ENCODE measurements at places on chromosomes 11 and 22.
A peak's percentile ranks its signal among the peaks of the same experiment; 100 is the strongest.

DNA sequence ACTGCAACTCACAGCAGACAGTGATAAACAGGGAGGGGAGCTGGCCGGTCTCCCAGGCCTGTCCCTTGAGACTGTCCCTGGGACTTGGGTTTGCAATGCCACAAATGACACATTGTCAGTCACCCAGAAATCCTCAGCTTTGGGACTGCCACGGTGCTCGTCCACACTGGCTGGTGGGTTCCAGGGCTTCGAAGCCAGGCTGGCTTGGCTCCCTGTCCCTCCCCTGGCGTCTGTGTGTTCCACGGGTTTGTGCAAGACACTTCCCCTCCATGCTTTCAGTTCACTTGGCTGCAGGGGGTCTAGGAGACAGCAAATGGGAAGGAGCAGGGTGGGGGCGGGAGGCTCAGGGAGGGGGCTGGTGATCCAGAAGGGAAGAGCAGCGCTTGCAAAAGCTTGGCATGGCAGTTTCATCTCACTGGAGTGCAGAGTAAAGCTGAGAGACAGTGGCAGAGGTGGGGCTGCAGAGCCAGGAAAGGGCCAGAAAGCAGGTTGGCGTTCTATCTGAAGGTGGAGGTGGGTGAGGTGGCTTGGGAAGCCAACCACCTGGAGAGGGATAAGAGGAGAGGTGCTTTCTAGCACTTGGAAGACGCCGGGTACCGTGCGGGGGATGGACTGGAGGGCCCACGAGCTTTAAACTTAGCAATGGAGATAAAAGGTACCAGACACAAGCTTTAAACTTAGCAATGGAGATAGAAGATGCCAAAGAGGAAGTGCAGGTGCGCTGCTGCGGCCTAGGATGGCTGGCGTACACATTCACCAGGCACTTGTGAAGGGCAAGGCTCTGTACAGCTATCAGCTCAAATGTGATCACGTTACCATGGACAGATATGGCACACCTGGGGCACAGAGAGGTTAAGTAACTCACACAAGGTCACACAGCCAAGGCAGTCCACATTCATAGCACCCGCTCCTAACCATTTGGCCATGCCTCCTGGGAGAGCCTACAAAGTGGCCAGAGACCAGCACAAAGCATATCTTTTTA is 86.4 kb upstream of the SHISAL1 start:
- no peak for DNase-seq

DNA sequence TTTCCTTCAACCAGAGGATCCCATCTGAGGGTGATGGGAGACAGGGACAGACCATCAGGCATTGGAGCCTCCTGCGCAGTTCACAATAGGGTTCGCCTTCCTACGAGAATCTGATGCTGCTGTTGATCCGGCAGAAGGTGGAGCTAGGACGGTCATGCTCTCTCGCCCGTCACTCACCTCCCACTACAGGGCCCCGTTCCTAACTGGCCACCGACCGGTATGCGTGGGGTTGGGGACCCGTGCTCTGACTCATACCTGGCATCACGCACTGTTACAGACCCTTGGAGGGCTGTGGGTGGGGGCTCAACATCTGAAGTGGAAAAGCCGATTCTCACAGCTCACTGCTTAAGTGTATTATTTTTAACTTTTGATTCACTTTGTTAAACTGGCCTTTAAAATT is 402.3 kb downstream of the BRD1 start:
- DNase-seq = no peak

GRCh38 chr11:19779740-19780139 is 67.1 kb downstream of the NAV2 start:
- no peak for DNase-seq

DNA sequence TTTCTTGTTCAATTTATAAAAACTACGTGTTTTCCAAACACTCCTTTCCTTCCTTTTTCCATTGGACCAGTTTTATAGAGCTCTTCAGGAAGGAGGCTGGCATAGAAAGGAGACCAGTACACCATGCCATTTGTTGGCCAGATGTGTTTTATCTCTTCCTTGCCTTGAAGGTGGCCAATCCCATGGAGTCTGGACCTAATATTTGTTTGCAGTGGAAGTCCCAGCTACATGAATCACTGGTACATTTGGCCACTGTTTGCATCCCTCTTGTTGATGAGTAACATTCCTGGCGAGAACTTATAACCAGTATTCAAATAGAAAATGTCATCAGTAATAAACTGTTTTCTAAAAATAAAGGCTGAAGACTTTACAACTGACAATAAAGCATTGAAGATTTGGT is 110.2 kb downstream of the ANO3 start:
- DNase-seq = no peak

DNA sequence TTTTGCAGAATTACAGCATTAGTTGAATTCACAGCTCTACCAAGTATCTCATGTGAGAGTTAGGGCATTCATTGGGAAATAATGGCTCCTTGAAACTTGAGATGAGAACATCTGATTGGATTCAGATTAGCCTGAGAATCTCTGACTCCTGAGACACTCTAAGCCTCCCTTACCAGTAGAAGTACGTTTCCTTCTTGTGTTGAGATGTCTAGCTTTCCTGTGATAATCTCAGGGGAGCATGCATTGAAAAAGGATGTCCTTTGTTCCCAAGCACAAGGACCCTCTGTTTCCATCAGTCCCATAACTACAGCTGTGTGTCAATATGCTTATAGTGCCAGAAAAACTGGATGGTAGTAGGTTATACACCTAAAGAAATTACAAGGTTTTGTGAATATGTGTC is 35.2 kb upstream of the RDX start:
- no peak for DNase-seq

DNA sequence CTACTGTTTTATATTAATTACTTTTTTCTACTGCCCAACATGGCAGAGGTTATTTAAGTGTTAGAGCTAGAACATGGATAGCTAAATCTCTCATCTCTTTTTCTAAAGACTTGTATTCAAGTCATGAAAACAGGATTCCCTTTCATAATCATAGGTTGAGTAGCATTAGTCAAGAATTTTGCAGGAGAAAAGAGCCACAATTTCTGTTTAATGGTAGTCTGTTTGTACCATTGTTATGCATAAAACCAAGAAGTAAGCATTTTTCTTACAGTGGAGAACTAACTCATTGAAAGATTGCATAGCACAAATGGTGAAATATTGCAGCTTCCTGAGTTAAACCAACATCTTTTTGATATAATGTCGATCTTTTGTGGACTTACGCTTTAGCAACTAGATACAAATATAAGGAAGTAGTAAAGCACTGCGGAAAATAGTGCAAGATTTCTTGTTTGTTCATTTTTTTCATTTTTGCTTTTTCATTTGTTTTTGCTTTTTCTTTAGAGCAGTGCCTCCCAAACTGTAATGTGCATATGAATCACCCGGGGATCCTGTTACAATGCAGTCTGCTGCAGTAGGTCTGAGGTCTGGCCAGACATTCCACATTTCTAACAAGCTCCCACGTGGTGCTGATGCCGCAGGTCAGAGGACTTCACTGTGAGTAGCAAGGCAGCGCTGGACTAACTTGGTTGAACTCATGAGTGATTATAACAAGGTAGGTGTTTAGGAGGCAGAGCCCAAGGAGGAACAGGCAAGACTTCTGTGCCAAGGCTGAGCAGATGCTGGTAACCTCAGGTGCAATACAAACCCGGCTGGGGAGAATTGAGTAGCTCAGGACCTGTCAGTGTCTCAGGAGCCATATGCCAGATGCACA is 4.6 kb downstream of the ETS1 start:
- no peak for DNase-seq

DNA sequence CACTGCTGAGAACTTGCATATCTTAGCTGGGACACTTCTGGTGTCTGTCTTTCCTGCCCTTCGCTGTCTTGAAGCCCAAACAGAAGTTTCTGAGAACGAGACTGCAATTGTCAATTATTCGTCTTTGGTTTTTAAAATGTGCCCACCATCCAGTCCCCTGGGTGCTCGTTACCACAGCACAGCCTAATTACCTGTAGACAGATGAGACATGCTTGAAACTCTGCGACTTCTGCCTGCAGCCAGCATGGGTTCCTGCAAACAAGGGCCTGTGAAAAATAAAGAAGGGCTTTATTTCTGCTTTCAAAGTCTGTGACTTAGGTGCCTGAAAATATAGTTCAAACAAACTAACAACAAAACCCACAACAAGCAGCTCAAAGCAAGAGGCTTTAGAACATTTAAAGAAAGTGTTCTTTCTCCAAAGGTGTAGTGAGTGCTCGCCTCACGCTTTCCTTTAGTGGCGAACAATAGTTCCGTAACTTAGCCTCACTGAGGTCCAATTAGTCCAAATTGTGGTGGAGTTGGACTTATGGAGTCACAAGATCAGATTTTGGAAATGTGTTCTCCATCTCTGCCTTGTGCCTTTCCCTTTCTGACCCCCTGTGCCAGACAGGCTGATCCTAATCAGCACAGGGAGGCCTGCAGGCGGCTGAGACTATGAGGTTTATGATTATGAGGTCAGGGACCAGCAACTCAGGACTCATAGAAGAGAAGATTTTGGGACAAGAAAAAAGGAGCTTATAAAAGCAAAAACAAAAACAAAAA is 20.4 kb upstream of the GRAMD1B start:
- DNase-seq = no peak

GRCh38 chr11:70650075-70650909 is 252.0 kb downstream of the CTTN start:
- DNase-seq = peak; percentile 13

DNA sequence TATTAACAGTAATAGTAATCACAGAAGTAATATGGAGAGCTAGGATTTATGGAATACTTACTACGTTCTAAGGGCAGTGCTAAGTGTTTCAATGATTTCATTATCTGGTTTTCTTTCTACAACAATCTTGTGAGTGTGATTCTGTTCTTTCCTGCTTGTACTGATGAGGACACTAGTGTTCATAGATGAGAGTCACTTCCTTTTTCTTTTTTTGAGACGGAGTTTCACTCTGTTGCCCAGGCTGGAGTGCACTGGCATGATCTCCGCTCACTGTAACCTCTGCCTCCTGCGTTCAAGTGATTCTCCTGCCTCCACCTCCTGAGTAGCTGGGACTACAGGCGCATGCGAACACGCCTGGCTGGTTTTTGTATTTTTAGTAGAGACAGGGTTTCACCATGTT is 81.4 kb downstream of the DBX1 start:
- no peak for DNase-seq

DNA sequence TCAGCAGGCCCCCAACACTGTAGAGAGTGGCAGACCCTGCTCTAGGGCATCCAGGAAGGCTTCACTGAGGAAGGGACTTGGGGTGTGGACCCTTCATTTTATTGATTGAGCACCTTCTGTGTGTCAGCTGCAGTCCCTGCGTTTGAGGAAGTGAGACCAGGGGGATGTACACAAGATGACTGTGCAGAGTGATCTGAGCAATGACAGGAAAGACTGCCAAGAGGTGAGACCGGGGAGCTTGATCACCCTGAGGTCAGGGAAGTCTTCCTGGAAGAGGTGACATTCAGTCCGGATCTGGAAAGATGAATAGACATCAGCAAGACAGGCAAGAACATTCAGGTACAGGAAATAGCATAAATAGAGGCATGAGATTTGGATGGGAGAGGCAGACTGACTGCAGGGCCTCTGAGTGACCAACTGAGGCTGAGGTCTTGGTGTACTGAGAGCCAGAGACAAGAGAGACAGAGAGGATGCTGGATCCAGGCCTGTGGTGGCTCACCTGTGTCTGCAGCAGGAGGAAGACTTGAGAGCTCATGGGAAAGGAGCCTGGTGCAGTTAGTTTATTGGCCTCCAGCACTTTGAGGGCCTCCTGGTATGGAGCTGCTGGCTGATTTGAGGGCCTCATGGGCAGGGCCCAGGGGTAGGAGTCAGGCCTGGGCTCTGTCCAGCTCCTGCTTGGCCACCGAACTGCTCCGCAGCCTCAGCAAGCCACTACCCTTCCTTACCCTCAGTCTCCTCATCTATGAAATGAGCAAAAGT is 5.2 kb downstream of the DGAT2 start:
- DNase-seq = peak; percentile 75

DNA sequence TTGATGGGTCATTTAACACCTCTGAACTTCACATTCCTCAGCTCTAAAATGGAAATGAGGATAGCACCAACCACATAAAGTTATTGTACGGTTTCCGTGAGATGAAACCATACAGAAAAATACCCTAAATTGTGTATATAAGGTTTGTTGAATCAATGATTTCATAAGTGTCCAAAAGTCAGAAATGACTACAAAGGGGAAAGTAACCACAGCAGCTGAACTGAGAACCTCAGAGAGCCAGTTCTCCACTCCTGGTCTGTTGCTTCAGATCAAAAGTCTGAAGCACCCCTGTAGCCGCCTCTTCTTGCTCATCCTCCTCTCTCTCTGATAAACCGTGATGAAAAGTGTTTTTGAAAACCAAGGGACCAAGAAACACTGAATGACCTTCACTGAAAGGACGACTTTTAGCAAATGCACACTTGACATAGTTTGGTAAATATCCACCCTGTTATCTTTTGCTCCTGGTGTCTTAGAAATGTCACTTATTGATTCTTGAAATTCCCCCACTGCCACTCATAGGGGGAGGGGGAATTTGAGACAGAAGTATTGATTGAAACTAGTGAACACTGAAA is 194.5 kb downstream of the NAV2 start:
- no peak for DNase-seq

GRCh38 chr11:69244266-69244665 is 49.7 kb upstream of the MYEOV start:
- DNase-seq = no peak

DNA sequence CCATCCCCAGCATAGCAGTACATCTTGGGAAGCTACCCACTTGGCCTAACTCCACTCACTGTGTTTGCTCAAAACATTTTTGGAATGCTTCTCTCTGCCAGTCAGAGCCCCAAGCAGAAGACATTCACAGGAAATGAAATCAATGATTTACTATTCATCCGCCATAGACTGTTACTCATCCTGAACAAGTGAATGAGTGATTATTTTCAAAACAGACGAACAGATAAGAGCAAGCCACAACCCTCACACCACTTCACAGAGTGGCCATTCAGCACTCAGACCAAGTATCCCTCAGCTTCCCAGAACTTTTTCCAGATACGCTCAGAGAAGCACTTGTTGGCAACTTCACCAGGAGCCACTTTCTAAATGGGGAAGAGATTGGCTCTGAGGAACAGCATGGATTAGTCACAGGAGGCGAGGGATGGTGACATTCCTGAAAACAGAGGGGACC is 13.0 kb upstream of the UBASH3B start:
- DNase-seq = no peak

GRCh38 chr22:23215294-23216241 is 35.3 kb downstream of the BCR start:
- no peak for DNase-seq

GRCh38 chr11:126403022-126403581 is 47.6 kb downstream of the ST3GAL4 start:
- DNase-seq = no peak

DNA sequence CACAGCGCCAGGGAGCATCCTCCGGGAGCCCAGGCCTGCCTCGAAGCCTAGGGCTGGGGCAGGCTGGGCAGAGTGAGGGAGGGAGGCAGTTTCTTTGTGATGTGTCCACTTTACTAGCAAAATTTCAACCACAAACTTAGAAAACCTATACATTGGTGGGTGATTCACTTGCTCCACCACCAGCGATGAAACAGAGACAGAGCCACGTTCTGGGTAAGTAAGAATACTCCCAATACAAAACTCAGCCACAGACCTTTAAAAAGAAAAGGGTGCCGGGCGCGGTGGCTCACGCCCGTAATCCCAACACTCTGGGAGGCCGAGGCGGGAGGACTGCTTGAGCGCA is 22.3 kb downstream of the CDKN1C start:
- no peak for DNase-seq

GRCh38 chr11:17691976-17692375 is 27.4 kb upstream of the MYOD1 start:
- DNase-seq = no peak

- no peak for DNase-seq
These were observed 55.1 kb downstream of the ARHGEF12 start for GRCh38 chr11:120391292-120391691.

All from CD4-positive, alpha-beta T cell treated with Interleukin-4 for 1 hour (primary cell).